ENCODE measurements at places on chromosomes 13 and 19. TPM values are rescaled to one million over a fixed set of nuclear protein-coding genes. Genes with fewer than 3 reads are reported as not detected.
A peak's percentile ranks its signal among the peaks of the same experiment; 100 is the strongest.

DNA sequence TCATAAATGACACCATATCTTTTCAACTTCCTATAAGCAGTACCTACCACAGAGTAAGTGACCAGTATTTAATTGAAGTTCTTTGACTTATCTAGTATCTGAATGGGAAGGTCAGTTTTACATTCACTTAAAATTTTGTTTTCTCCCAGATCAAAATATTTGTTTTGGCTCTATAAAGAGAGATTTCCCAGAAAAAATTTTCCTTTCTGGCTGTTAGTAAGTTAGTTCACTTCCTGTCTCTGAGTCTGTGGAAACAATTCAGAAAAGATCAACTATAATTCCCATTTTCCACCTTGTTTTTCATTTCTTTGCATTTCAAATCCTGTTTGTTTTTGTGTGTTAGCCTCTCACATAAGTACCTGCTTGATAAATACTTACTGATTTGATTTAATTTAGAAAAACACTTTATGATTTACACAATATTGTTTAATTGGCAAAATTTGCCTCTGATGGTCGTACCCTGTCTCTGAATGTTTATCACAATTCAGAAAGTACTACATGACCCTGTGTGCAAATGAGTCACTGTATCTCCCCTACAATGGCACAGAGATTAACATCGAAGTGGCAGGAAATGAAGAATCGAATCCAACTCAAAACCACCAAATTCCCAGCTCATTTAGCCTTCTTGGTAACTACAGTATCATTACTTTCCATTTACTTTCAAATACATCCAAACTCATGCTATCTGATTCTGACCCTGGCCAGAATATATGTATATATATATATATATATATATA, 15.4 kb upstream of the MED4 start:
- H3K4me1 ChIP-seq = peaks cover 5% of the 10 kb centered on the region
- no peak overlapping the region for H3K27ac ChIP-seq
- DNase-seq = peak; percentile 36
- no peaks in the 10 kb centered on the region for H3K36me3 ChIP-seq

DNA sequence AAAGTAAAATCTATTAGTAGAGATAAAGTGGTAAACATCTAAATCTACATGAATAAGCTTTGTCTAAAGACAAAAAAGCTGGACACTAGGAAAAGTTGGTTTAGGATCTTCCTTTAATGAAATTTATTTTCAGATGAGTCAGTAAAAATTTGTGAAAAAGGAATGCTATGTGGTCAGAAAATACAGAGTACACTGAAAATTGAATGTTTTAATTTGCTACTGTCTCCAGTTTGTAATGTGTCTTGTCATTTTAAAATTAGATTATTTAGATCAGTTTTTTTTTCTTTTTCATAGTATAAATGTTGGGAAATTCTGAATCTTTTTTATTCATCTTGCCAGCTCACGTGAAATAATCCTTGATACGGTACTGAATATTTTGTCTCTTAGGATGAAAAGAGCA, 56.9 kb downstream of the SLITRK6 start:
- H3K36me3 ChIP-seq = no peaks in the 10 kb centered on the region
- H3K27me3 ChIP-seq = no peaks in the 10 kb centered on the region
- DNase-seq = no peak
- H3K27ac ChIP-seq = no peak overlapping the region
- no peaks in the 10 kb centered on the region for H3K4me1 ChIP-seq

MYH14 gene
- not detected for total RNA-seq

DNA sequence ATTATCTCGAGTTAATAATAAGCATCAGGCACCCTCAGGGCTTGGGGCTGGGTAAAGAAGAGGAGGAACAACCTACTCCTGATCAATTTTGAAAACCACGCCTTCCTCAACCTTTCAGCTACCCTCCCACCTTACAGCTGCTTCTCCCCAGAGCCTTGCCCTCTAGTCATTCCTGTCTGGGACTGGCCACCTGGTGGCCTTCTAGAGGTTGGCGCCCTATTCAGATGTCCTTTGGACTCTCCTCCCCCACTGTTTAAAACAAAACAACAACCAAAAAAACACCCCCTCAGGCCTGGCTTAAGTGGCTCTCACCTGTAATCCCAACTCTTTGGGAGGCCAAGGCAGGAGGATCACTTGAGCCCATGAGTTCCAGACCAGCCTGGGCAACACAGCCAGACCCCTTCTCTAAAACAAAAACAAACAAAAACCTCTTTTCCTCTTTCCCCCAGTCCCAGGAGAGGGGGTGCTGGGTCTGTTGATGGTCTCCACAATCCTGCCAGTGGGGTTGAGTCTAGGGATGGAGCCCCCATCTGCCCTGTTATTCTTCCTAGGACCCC, 62.3 kb downstream of the CCDC70 start:
- DNase-seq = no peak
- H3K27ac ChIP-seq = no peak overlapping the region
- peaks cover 3% of the 10 kb centered on the region for H3K27me3 ChIP-seq

PTH2 gene
- not detected for total RNA-seq

ACP4 gene
- total RNA-seq = not detected

GRCh38 chr13:44093607-44094564, 214.2 kb downstream of the LACC1 start:
- H3K27me3 ChIP-seq = no peaks in the 10 kb centered on the region
- no peak for DNase-seq
- H3K36me3 ChIP-seq = no peaks in the 10 kb centered on the region
- no peak overlapping the region for H3K27ac ChIP-seq
- H3K4me3 ChIP-seq = no peak overlapping the region

GRCh38 chr13:88628882-88629281, 957.7 kb downstream of the SLITRK5 start:
- no peak for DNase-seq
- no peaks in the 10 kb centered on the region for H3K36me3 ChIP-seq
- no peaks in the 10 kb centered on the region for H3K4me1 ChIP-seq
- H3K27ac ChIP-seq = no peak overlapping the region
- no peak overlapping the region for H3K4me3 ChIP-seq

DNA sequence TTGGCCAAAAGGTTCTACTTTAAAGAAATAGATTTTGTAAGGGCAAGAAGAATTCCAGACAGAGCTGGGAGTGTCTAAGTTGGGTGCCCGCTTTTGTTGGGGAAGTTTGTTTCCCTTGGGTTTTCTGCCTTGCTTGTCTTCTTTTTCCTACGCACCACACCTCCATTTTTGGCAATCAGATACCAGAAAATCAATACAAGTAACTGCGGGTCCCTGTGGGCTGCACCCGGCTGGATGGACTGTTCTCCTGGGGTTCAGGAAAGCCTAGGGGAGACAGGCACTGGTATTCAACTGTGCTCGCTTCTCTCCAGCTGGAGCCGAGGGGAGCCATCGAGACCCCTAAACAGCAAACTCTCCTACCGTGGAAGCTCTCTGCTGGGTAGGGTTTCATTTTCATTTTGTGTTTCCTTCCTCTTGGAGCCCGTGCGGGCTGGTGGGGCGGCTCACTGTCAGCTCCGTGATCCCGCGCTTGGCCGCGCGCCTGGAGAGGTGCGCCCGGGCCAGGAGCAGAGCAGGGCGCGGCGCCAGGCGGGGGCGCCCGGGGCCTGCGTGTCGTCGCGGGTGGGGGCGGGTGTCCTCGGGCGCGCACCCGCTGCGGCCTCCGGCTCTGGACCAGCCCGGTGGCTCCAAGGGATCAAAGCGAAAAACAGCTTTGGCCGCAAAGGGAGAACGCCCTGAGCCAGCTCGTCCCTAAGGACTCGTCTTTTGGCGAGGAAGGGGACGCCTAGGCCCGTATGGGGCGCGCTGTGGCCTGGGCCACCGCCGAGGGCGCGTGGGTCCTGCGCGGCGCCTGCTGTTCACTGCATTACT, 347.2 kb downstream of the ZNF536 start:
- H3K4me3 ChIP-seq = peak overlapping the region; percentile 65
- H3K27me3 ChIP-seq = no peaks in the 10 kb centered on the region
- peak; percentile 8 for DNase-seq
- H3K36me3 ChIP-seq = no peaks in the 10 kb centered on the region

ENOX1 gene
- total RNA-seq = 2.4 TPM

- no peaks in the 10 kb centered on the region for H3K27me3 ChIP-seq
- peak overlapping the region; percentile 12 for H3K4me3 ChIP-seq
- peaks cover 56% of the 10 kb centered on the region for H3K4me1 ChIP-seq
- no peaks in the 10 kb centered on the region for H3K36me3 ChIP-seq
These were observed 183.5 kb upstream of the TSC22D1 start for GRCh38 chr13:44759384-44760360.

- no peak overlapping the region for H3K4me3 ChIP-seq
- DNase-seq = no peak
- no peak overlapping the region for H3K27ac ChIP-seq
- H3K27me3 ChIP-seq = no peaks in the 10 kb centered on the region
- H3K4me1 ChIP-seq = no peaks in the 10 kb centered on the region
These were observed 417.1 kb downstream of the ITGBL1 start for GRCh38 chr13:101869553-101869952.

ACP7 gene
- not detected for total RNA-seq

DNA sequence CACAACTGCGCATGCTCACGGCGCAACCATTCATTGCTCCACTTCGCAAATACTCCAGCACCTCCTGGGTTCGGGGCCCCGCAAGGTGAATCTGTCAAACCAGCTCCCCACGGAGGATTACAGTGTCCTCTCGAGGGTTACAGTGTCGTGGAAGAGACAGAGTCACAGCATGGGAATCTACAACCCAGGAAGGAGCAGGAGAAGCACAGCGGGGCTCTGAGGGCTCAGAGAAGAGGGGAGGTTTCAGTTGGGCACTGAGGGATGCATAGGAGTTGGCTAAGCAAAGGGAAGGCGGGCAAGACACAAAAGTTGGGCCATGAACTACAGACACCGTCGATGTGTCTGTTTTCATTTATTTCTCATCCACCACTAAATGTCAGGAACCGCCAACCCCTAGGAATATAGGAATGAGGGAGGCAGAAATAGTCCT, 1.0 kb upstream of the GTF2F1 start:
- peak overlapping the region; percentile 97 for H3K27ac ChIP-seq
- H3K4me1 ChIP-seq = peaks cover 12% of the 10 kb centered on the region
- H3K27me3 ChIP-seq = no peaks in the 10 kb centered on the region

DNA sequence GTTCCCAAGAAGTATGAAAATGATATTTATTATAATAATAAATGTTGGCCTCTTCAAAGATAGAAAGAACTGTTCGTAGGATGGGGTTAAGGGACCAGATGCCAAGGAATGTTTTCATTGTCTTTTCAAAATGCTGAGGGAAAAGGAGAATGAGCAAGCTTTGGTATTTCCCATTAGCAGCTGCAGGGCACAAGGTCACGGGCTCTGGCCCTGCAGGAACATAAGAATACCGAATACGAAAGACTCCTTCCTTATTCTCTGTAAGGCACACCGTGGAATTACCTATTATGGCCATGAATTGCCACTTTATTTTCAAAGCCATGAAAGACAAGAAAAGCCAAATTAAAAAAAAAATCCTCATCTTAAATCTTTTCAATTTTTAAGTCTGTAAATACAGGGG, 49.6 kb upstream of the OLFM4 start:
- no peak for DNase-seq
- no peaks in the 10 kb centered on the region for H3K27me3 ChIP-seq
- H3K4me3 ChIP-seq = no peak overlapping the region
- H3K27ac ChIP-seq = no peak overlapping the region
- H3K4me1 ChIP-seq = no peaks in the 10 kb centered on the region

UNC13A gene
- 1.2 TPM for total RNA-seq

- H3K4me3 ChIP-seq = no peak overlapping the region
- peaks cover 25% of the 10 kb centered on the region for H3K27me3 ChIP-seq
- no peak overlapping the region for H3K27ac ChIP-seq
- no peak for DNase-seq
- no peaks in the 10 kb centered on the region for H3K36me3 ChIP-seq
These were observed 651 bp downstream of the GAPDHS start for GRCh38 chr19:35533822-35534392.

DNA sequence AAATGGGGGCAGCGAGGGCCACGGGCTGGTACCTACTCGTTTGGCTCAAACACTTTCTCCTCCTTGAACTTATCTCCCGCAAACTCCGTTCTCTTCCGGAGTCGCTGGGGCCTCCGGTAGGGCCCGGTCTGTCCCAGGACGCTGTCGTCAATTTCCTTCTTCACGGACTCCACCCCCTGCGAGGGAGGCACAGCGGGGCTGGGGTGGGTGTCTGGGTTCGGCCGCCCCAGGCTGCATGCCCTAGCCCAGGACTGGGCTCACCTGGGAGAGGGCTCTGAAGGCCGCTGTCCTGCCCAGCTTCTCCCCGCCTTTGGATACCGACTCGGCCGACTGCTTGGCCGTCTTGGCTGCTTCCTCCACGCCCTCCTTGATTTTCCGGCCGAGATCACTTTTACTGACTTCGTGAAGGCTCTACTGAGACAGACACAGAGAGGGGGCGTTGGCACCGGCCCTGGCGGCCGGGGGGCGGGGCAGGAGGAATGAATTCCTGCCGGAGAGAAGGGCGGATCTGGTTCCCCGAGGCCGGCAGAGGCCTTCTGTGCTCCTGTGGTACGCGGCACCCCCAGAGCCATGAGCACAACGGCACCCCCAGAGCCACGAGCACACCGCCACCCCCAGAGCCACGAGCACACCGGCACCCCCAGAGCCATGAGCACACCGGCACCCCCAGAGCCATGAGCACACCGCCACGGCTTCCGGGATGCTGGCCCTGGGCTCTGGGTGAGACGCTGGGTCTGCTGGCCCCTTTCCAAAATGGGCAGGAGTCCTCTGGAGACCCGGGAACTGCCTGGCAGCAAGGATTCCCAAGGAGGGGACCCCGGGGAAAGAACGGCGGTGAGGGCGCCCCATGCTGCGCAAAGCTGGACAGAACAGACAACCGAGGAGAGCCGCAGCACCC, 8.1 kb upstream of the CTXN1 start:
- DNase-seq = no peak
- no peak overlapping the region for H3K27ac ChIP-seq
- H3K27me3 ChIP-seq = no peaks in the 10 kb centered on the region
- H3K4me1 ChIP-seq = peaks cover 10% of the 10 kb centered on the region
- peaks cover 20% of the 10 kb centered on the region for H3K36me3 ChIP-seq

- H3K27me3 ChIP-seq = no peaks in the 10 kb centered on the region
- H3K4me3 ChIP-seq = no peak overlapping the region
- H3K27ac ChIP-seq = no peak overlapping the region
- peak; percentile 74 for DNase-seq
These were observed 12.8 kb upstream of the DOCK9 start for GRCh38 chr13:98990701-98991100.

DNA sequence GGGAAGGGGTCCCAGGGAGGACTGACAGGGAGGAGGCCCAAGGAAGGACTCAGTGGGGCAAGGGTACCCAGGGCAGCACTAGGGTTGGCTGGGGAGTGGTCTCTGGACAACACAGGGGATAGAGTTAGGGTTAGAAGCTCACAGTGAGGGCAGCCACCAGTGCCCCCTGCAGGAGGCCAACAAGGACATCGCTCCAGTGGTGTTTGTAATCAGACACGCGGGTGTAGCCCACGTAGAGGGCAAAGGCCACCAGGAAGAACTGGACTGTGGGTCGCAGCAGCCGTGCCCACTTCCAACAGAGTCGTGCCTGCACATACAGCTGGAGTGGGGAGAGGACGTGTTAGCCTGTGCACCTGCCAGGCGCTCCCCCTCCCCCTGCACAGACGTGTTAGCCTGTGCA, 9.2 kb downstream of the PLPP2 start:
- H3K27me3 ChIP-seq = no peaks in the 10 kb centered on the region
- H3K36me3 ChIP-seq = no peaks in the 10 kb centered on the region
- no peak overlapping the region for H3K27ac ChIP-seq
- DNase-seq = no peak
- no peak overlapping the region for H3K4me3 ChIP-seq
- no peaks in the 10 kb centered on the region for H3K4me1 ChIP-seq
